Esophagus squamous epithelium (tissue), 5 donors: ENCODE measurements at places on chromosomes 7 and 10.

GRCh38 chr10:14543046-14543903 lies 212.6 kb upstream of the FRMD4A start:
- H3K27me3 ChIP-seq = no peaks in the 10 kb centered on the region
- H3K27ac ChIP-seq = peak overlapping the region; percentile 49
- no peak overlapping the region for H3K4me3 ChIP-seq
- no peak for DNase-seq

DNA sequence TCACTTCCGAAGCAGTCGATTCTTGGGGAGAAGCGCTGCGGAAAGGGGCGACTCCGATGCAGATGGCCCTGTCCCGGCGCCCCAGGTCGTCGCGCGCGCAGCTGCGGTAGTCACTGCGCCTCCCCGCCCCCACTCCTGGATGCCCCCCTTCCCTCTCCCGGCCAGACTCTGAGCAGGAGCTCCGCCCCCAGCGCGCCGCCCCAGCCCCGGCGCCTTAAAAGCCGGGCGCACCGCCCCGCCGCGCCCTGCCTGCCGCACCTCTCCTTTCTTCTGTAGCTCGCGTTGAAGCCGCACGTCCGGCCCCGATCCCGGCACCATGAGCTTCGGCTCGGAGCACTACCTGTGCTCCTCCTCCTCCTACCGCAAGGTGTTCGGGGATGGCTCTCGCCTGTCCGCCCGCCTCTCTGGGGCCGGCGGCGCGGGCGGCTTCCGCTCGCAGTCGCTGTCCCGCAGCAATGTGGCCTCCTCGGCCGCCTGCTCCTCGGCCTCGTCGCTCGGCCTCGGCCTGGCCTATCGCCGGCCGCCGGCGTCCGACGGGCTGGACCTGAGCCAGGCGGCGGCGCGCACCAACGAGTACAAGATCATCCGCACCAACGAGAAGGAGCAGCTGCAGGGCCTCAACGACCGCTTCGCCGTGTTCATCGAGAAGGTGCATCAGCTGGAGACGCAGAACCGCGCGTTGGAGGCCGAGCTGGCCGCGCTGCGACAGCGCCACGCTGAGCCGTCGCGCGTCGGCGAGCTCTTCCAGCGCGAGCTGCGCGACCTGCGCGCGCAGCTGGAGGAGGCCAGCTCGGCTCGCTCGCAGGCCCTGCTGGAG lies at the start of gene INA:
TSS of gene INA (plus strand) at position 243 of the 817 bp plus-strand sequence. CDS start at position 317, 74 bp downstream.
- H3K27me3 ChIP-seq = peaks cover 79% of the 10 kb centered on the region
- no peak for DNase-seq
- H3K4me1 ChIP-seq = peaks cover 13% of the 10 kb centered on the region
- no peaks in the 10 kb centered on the region for H3K36me3 ChIP-seq
- H3K4me3 ChIP-seq = peak within 1 kb of the TSS; percentile 35

- no peak overlapping the region for H3K4me3 ChIP-seq
- DNase-seq = no peak
- no peaks in the 10 kb centered on the region for H3K36me3 ChIP-seq
- H3K27me3 ChIP-seq = no peaks in the 10 kb centered on the region
- H3K4me1 ChIP-seq = no peaks in the 10 kb centered on the region
- H3K27ac ChIP-seq = no peak overlapping the region
Measured at GRCh38 chr7:158840604-158841003, 11.3 kb upstream of the ESYT2 start.

GRCh38 chr10:72007246-72007892 lies 43.2 kb downstream of the CHST3 start:
- peaks cover 46% of the 10 kb centered on the region for H3K4me1 ChIP-seq
- H3K4me3 ChIP-seq = no peak overlapping the region
- no peak overlapping the region for H3K27ac ChIP-seq
- peaks cover 15% of the 10 kb centered on the region for H3K36me3 ChIP-seq
- DNase-seq = no peak

GRCh38 chr10:109931163-109931562 lies 7.9 kb upstream of the XPNPEP1 start:
- no peak for DNase-seq
- H3K4me3 ChIP-seq = no peak overlapping the region
- no peaks in the 10 kb centered on the region for H3K27me3 ChIP-seq
- no peak overlapping the region for H3K27ac ChIP-seq
- H3K4me1 ChIP-seq = peaks cover 25% of the 10 kb centered on the region

DNA sequence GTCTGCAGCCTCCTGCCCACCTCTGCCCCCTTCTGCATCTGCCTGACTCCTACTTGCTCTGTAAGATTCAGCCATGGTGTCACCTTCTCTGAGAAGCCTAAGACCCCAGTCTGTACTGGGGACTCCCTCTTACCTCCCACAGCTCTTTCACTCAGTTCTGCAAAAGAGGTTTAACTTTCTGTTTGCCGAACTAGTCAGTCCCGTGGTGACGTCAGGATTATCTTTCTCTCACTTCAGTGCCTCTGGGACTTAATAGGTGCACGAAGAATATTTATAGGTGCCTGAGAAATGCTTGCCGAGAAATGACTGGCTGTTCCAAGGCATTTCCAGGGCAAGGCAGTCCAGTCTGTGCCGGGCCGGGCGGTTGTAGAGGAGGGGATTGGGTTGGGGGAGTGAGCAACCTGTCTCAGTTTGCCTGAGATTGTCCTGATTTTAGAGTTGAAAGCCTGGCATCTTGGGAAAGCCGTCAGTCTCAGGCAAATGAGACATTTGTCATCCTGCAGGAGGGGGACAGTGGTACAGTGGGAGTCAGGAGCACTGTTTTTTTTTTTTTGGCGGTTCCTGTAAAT lies 227.5 kb upstream of the NPVF start:
- no peak for DNase-seq
- H3K27ac ChIP-seq = peak overlapping the region; percentile 5
- no peaks in the 10 kb centered on the region for H3K27me3 ChIP-seq
- peaks cover 3% of the 10 kb centered on the region for H3K4me1 ChIP-seq

- DNase-seq = no peak
- H3K36me3 ChIP-seq = no peaks in the 10 kb centered on the region
- no peaks in the 10 kb centered on the region for H3K27me3 ChIP-seq
- no peak overlapping the region for H3K27ac ChIP-seq
Measured at GRCh38 chr7:37952240-37952639, 31.8 kb downstream of the EPDR1 start.

GRCh38 chr7:25314731-25315267 lies 86.5 kb upstream of the NPVF start:
- no peaks in the 10 kb centered on the region for H3K4me1 ChIP-seq
- no peaks in the 10 kb centered on the region for H3K27me3 ChIP-seq
- no peak overlapping the region for H3K4me3 ChIP-seq

DNA sequence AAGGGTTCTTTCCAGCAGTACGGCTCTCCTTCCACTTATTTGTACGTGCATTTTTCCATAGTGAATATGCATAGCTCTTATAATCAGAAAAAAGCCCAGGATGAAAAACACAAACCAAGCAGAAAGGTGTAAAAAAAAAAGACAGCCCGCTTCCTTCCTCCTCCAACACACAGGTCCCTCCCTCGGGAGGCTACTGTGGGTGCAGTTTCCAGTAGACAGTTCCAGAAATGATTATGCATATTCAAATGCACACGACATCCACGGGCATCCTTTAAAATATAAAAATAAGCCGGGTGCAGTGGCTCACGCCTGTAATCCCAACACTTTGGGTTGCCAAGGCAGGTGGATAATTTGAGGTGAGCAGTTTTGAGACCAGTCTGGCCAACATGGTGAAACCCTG lies 59.9 kb downstream of the TNRC18 start:
- no peak for DNase-seq
- H3K27ac ChIP-seq = no peak overlapping the region
- H3K4me3 ChIP-seq = no peak overlapping the region
- H3K27me3 ChIP-seq = no peaks in the 10 kb centered on the region

- no peak overlapping the region for H3K27ac ChIP-seq
- no peak for DNase-seq
- H3K27me3 ChIP-seq = no peaks in the 10 kb centered on the region
- peaks cover 7% of the 10 kb centered on the region for H3K4me1 ChIP-seq
Measured at GRCh38 chr10:131944412-131944811, 37.3 kb downstream of the BNIP3 start.

GRCh38 chr10:73095481-73096021 lies 1.1 kb downstream of the P4HA1 start:
- H3K27me3 ChIP-seq = no peaks in the 10 kb centered on the region
- H3K27ac ChIP-seq = peak overlapping the region; percentile 92
- H3K36me3 ChIP-seq = no peaks in the 10 kb centered on the region
- peak overlapping the region; percentile 93 for H3K4me3 ChIP-seq

GRCh38 chr10:108561649-108562048 lies 1361.7 kb downstream of the XPNPEP1 start:
- no peak overlapping the region for H3K27ac ChIP-seq
- no peak overlapping the region for H3K4me3 ChIP-seq
- no peaks in the 10 kb centered on the region for H3K27me3 ChIP-seq
- H3K4me1 ChIP-seq = no peaks in the 10 kb centered on the region

DNA sequence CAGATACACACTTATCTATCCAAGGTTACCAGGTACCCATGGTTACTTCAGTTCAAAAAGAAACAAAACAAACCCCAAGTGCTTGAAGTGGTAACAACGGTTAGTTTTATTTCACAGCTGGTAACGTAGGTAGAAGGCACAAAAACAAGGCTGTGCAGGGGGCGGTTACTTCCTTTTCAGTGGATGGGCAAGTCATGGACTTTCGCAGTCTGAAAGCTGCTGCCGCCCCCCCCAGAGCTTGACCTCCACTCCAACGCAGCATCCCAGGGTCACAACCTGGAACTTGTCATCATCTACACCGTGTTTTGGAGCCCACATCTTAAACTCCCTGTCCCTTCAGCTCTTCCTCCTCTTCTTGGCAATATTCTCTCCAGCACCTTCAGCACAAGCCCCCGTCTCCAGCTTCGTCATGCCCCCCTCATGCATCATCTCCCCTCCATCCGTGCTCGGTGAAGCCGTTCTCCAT lies 181.2 kb upstream of the ITGB1 start:
- H3K4me1 ChIP-seq = peaks cover 6% of the 10 kb centered on the region
- no peak overlapping the region for H3K4me3 ChIP-seq
- no peaks in the 10 kb centered on the region for H3K27me3 ChIP-seq
- H3K27ac ChIP-seq = no peak overlapping the region
- DNase-seq = no peak
- no peaks in the 10 kb centered on the region for H3K36me3 ChIP-seq

GRCh38 chr10:3805201-3805790 lies 20.3 kb upstream of the KLF6 start:
- H3K4me1 ChIP-seq = peaks cover 29% of the 10 kb centered on the region
- DNase-seq = no peak
- no peaks in the 10 kb centered on the region for H3K36me3 ChIP-seq
- no peaks in the 10 kb centered on the region for H3K27me3 ChIP-seq
- no peak overlapping the region for H3K4me3 ChIP-seq

DNA sequence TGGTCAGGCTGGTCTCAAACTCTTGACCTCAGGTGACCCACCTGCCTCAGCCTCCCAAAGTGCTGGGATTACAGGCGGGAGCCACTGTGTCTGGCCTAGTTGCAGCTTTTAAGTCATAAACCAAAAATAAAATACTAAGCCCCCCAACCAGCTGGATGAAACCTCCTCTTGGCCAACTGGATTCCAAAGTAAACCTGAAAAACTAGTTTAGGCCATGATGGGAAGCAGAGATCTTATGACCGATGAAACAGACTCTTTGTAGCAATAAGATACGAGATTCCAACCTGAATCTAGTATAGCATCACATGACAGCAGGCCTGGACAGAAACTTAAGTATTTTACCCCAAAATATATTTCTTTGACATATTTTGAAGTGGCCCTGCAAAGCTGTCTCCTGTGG lies 9.1 kb upstream of the MCM10 start:
- H3K4me1 ChIP-seq = no peaks in the 10 kb centered on the region
- no peaks in the 10 kb centered on the region for H3K27me3 ChIP-seq
- H3K4me3 ChIP-seq = no peak overlapping the region
- no peaks in the 10 kb centered on the region for H3K36me3 ChIP-seq

- no peaks in the 10 kb centered on the region for H3K4me1 ChIP-seq
- no peaks in the 10 kb centered on the region for H3K27me3 ChIP-seq
- DNase-seq = no peak
- no peaks in the 10 kb centered on the region for H3K36me3 ChIP-seq
- no peak overlapping the region for H3K4me3 ChIP-seq
- no peak overlapping the region for H3K27ac ChIP-seq
Measured at GRCh38 chr10:116683166-116683565, 59.2 kb downstream of the HSPA12A start.

- no peak overlapping the region for H3K27ac ChIP-seq
- no peaks in the 10 kb centered on the region for H3K27me3 ChIP-seq
- H3K36me3 ChIP-seq = no peaks in the 10 kb centered on the region
- H3K4me1 ChIP-seq = no peaks in the 10 kb centered on the region
- H3K4me3 ChIP-seq = no peak overlapping the region
Measured at GRCh38 chr7:41053820-41054219, 649.1 kb downstream of the INHBA start.

- no peak overlapping the region for H3K4me3 ChIP-seq
- peaks cover 11% of the 10 kb centered on the region for H3K36me3 ChIP-seq
- DNase-seq = no peak
- H3K27ac ChIP-seq = no peak overlapping the region
- no peaks in the 10 kb centered on the region for H3K4me1 ChIP-seq
Measured at GRCh38 chr7:87199241-87199640, 20.3 kb downstream of the TMEM243 start.
